ENCODE measurements at places on chromosomes 2 and 18.

- no peak for DNase-seq
Measured at GRCh38 chr2:135875491-135876065, 665 bp downstream of the MCM6 start.

DNA sequence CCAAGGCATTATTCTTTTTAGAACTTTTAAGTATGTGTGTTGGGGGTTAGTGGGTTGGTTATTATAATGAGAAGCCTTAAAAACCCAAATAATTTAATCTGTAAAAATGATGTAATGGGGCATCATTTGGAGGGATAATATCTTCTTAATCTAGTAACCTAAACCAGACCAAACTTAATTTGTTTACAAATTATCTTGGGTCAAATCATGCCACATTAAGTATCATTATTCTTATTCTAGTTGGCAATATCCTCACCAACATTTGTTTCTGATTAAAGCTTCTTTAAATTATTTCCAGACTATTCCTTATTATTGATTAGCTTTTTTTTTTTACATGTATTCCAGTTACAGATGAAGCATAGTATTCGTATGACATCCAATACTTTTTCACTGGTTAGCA, 85.5 kb upstream of the VWC2L start:
- no peak for DNase-seq

- no peak for DNase-seq
Measured at GRCh38 chr18:34283506-34283905, 58.8 kb upstream of the NOL4 start.

DNA sequence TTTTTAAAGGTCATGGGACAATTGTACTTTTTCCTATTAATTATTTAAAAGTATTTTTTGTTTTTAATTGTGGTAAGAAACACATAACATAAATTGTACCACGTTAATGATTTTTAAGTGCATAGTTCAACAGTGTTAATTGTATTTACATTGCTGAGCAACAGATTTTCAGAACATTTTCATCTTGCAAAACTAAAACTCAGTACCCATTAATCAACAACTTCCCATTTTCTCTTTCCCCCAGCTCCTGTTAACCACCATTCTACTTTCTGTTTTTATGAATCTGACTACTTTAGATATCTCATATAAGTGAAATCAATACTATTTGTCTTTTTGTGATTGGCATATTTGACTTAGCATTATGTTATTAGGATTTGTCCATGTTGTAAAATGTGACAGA, 483.9 kb upstream of the ZNF804A start:
- no peak for DNase-seq

DNA sequence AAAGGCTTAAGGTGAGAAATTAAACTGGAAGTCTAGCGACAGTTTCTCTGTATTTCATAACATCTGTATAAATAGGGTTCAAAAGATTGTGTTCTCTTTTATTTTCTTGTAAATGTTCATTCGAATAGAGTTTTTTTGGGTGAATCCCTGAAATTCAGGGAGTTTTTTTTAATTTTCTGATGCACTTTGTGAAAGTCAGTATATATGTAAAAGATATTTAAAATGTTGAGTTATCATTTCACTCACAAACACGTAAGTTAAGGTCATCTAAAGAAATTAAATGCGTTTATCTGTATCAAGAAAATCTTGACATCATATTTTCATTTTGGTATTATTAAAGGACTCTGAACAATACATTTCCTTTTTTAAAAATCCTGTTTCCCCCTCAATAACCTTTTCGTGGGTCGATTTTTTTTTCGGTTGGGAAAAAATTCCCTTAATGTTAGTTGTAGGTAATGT, 3.4 kb downstream of the SP9 start:
- no peak for DNase-seq

- no peak for DNase-seq
Measured at GRCh38 chr2:150125188-150125587, 362.3 kb downstream of the RND3 start.

- DNase-seq: no peak
Measured at GRCh38 chr18:79260023-79260422, 135.7 kb upstream of the NFATC1 start.

DNA sequence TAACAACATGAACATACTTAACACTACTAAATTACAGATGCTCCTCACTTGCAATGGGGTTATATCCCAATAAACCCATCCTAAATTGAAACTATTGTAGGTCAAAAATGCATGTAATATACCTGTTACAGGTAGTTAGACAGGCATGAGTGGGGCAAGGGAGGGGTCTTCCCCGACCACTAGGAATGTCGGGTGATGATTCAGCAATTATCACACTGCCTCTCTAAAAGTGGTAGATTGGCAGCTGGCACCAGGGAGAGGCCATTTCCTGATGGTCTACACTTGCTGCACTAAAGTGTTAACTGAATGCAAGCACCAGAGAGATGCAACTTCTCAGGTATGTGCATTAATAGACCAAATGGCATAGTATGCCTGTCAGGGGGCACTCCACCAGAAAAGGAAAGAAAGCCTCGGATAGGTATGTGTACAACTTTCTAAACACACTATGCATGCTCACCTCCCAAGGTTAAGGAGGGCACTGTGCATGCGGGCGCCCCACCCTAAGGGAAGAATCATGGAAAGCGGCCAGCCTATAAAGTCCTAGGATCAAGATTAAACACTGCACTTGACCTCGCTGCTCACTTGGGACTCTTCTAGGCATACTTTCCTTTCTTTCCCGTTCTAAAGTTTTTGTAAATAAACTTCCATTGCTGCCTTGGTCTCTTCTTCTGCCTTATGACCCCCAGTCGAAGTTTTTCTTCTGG, 35.6 kb downstream of the PIGN start:
- no peak for DNase-seq

DNA sequence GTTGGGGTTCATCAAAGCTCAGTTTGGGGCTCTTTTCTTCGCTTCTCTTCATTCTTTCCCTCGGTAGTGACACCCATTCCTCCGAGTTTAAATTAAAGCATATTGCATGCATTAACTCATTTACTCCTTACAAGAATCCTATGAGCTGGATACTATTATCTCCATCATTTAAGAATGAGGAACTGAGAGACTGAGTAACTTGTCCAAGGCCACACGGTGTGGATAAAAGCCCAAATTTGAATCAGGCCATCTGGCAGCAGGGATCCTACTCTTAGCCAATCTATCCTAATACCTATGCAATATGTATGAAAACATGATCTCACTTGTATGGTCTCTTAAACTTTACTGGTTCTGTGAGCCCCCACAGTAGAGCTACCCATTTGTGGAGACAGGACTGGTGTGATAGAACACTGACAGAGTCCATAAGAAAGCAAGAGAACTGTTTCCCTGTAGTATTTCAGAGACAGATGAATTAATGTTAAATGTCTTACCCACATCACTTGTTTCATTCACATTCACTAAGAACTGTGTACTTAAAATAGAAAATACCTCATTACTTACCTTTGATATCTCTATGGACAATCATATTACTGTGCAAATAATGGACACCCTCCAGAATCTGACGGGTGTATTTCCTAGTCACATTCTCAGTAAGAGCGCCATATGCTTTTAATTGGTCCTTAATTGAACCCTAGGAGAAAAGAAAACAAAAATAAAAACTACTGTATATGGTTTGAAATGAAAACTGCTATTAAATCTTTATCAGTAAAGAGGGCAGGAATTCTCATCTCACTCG, 20.4 kb upstream of the ERCC3 start:
- DNase-seq: no peak

DNA sequence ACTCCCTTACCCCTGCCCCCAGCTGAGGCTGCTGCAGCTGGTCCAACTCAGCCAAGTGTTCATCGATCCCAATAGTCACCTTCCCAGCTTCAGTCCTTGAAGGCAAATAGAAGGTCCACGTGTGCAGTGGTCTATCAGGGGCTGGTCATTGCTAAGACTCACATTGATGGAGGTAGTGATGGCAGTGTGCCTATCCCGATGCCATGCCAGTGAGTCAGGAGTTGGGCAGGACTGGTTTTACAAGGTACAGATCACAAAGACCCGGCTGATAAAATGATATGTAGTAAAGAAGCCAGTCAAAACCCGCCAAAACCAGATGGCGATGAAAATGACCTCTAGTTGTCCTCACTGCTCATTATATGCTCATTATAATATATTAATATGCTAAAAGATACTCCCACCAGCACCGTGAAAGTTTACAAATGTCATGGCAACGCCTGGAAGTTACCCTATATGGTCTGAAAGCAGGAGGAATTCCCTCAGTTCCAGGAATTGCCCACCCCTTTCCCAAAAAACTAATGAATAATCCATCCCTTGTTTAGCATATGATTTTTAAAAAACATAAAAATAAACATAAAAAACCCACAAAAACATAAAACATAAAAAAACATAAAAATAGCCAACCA, 2.9 kb upstream of the C2orf80 start:
- DNase-seq: no peak

DNA sequence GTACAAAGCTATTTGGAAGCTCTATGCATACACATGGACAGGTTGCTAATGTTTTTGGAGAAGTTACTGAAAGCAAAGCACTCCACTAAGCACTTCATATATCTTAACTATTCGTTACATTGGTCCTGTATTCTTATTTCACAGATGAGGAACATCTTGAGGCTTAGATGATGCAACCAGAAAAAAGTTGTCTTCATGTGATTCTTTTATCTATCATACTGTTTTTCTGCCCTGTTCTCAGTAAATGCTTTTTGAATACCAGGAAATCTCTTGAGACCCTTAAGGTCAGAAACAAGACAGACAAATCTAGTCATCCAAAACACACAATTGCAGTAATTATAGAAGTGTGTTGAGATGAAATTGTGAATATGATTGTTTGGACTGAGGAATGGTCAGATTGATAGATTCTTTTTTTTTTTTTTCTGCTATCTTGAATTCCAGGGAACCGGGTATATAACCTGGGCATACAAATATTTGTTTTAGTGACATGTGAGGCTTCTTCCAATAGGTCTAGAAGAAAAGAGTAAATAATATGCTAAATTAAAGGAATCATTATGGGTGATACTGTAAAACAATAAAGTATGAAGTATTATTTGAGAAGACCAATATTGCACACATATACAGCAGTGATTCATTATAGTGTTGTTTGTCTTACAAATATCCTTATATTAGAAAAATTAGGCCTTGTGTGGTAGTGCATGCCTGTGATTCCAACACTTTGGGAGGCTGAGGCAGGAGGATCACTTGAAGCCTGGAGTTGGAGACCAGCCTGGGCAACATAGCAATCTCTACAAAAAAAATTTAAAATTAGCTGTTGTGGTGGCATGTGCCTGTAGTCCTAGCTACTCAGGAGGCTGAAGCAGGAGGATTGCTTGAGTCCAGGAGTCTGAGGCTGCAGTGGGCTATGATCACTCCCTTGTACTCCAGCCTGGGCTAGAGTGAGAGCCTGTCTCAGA, 33.7 kb downstream of the EHBP1 start:
- no peak for DNase-seq

DNA sequence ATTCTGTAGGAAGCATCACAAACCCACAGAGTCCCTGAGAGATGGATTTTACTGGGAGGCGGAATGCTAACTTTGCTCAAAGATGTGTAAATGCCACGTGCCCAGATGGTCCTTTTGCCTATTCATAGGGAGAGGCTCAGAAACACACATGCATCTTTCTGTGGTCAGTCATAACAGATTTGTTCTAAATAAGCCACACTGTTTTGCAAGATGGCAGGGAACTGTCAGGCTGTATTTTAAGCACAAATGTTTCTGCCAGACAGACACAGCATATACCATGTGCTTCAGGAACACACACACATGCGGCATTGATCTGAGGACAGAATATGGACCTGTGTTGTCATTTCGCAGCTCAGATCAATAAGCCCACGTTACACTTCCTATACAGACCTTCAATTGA, 312.0 kb downstream of the GPD2 start:
- DNase-seq: no peak

DNA sequence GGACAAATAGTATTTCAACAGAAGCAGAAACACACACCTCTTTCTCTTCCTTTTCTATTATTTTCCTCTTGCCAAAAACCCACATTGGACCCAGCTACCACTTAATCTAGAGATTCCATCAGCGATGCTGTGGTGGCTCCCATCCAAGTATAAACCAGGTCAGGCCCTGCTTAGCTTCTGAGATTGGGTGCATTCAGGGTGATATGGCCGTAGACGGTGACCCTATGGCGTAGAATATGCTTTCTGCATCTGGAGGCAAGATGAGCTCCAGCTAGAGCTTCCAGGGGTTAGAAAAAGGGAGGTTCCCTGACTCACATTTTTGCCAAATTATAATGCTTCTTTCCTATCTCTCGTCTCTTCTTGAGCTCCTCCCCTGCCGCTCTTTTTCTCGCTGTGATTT, 66.5 kb downstream of the TNP1 start:
- DNase-seq: no peak

DNA sequence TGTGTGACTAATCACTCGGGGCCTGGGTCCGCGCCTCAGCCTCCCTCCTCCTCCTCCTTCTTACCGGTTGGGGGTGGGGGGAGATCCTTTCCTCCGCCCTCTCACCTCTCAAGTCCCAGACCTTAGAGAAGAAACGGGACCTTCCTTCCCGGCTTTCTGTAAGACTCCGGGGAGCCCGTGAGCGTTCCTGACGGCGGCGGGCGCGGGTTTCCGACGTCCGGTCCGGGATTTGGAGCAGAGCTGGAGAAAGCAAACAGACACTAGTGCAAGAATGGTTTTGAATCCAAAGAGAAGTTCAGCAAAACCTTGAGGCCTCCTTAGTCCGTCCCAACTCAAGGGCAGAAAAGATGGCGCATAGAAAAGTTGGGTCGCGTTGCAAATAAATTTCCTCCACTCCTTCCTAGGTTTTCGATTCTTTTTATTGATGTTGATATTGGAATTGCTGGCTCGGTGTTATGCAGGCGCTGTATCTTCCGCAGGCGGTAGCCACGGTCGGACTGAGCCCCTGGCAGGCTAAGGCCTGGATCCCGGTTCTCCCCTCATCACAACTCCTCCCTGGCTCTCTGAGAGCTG, 2.0 kb downstream of the DLX1 start:
- no peak for DNase-seq

GRCh38 chr2:65313954-65314256, 86.3 kb downstream of the ACTR2 start:
- DNase-seq: no peak

DNA sequence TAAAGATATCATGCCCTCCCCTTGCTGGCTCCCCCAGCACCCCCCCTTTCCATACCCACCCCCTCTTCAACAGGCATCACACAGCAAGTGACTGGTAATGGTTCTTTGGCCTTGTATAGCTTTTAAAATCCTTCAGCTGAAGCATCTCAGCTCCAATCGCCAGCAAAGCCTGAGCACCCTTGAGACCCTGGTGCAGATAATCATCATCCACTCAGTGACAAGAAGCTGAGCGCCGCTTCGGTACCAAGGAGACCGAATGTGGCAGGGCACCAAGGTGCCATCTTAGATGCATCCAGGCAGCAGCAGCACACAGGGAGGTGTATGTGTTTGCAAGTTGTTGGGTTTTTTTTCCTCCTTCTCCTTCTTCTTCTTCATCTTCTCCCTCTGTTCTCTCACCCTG, 232.7 kb downstream of the BCL11A start:
- no peak for DNase-seq

DNA sequence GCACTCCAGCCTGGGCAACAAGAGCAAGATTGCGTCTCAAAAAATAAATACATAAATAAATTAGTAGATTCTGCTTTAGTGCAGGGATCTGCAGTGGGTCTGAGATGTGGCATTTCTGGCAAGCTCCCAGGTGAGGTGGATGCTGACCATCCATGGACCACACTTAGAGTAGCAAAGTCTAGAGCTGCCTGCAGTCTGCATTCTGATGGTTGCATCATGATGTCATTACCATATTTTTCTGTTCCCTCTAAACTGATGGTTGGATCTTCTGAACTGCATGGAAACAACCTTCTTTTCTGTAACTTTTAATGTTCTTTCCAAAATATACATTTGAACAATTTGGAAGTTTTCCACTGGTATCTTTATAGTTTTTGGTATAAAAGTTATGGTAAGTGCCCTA, 42.9 kb downstream of the MYL12B start:
- DNase-seq: no peak
